DND-41 (cell line): ENCODE measurements at places on chromosomes 2 and 18.

- DNase-seq = no peak
Measured at GRCh38 chr2:138432971-138433370, 68.6 kb upstream of the SPOPL start.

GRCh38 chr2:85719609-85720240 is 25.6 kb downstream of the GNLY start:
- DNase-seq = no peak

- DNase-seq = no peak
Measured at GRCh38 chr2:86789687-86790133, 1.0 kb downstream of the CD8A start.

- DNase-seq = no peak
Measured at GRCh38 chr2:148899638-148900318, 24.8 kb downstream of the KIF5C start.

DNA sequence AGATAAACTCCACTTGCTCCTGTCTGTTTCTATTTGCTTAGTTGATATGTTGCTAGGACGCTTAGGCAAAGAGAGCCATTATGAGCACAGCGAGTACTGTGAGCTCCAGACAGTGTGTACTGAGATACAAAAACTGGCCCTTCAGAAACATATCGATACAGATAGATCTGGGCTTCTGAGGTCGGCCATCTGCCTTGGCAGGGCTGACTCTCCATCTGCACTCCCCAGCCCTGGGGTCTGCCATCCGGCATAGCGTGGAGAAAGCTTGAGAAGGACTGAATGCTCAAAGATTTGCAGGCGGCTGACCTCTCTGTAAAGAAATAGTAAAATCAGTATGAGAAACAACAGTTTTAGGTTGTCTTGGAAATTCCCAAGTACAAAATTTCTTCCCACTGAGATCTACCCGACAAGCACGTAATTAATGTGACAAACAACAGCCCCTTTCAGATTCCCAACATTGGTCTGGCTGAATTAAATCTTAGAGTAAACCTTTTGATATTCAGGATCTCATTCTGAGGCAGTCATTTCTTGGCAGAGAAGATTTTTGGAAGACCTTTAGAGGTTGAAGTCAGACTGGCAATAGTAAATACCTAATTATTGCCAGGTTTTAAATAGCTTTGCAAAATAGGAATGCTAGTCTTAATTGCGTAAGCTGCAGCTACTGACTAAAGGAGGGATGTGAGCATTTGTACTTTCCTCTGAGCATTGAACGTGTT is 127.4 kb downstream of the CHST9 start:
- DNase-seq = no peak

DNA sequence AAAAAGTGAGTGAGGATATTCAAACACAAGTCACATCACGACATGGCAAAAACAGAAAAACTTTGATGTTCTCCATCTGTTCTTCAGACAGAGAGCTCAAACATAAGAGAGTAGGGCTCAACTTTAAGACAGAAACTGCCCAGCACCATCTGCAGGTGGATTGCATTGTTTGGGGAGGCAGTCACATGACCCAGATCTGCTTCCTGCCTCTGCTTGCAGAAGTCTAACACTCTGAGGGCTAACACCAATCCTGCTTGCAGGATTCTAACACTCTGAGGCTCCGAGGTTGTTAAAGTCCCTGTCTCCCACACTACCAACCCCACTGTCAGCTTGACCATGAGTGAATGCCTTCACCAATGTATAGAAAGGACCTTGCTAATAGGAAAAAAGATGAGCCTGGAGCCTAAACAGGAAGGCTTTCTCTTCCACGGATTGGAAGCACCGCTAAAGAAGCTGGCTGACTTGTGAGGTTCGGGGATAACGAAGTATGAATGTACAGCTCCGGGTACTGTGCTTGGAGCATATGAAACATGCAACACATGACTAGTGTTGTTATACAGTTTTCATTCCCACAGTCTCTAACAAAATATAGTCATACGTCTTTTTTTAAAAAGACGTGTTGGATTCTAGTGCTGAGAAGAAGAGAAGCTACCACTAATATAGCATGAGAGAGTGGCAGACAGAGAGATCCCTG is 176.6 kb upstream of the CREB1 start:
- DNase-seq = peak; percentile 11

- no peak for DNase-seq
Measured at GRCh38 chr2:76870581-76870980, 651.6 kb downstream of the LRRTM4 start.

DNA sequence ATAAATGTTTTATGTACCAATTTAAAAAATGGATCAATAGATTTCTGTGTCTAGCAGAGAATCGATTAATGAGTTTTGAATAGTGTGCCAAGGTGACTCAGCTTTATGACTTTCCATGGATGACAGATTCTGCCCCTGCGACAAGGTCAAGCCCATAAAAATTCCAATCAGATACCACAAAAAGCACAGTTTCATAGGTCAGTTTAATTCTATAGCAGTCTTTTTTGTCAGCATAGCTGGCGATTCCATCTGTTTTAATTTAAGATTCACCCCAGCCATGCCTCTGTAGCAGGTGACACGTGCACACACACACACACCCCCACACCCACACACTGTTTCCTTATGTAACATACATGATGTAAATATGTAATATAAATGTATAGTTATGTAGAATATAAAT is 28.9 kb downstream of the RAB31 start:
- no peak for DNase-seq

DNA sequence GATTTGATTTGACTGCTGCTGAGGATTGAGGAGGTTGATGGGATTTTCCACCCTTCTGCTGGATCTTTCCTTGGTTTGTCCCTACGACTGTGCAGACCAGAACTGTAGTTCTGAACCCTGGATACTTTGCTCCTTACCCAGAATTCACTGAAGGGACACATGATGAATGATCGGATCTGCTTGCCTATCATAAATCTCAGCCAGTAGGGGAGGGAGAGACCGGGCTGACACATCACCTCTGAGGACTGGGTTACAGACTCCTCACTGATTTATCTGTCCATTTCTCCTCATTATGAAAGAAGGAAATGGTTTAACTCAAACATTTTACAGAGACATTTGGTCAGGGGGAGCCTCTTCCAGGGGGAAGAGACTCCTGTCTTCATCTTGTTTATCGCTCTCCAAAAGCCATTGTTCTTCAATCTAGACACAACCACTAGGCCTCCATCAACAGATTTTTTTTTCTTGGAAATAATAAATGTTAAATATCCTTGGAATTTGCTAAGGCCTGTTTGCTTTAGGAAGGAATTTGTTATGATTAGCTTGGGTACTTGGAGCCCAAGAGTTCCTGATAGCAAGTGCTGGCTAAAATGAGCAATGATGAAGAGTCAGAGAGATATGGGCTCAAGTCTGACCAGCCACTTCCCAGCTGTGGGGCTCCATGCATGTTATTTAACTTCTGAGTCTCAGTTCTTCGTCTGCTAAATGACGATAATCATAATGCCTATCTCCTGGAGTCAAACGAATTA is 925.5 kb downstream of the SLC4A3 start:
- no peak for DNase-seq

DNA sequence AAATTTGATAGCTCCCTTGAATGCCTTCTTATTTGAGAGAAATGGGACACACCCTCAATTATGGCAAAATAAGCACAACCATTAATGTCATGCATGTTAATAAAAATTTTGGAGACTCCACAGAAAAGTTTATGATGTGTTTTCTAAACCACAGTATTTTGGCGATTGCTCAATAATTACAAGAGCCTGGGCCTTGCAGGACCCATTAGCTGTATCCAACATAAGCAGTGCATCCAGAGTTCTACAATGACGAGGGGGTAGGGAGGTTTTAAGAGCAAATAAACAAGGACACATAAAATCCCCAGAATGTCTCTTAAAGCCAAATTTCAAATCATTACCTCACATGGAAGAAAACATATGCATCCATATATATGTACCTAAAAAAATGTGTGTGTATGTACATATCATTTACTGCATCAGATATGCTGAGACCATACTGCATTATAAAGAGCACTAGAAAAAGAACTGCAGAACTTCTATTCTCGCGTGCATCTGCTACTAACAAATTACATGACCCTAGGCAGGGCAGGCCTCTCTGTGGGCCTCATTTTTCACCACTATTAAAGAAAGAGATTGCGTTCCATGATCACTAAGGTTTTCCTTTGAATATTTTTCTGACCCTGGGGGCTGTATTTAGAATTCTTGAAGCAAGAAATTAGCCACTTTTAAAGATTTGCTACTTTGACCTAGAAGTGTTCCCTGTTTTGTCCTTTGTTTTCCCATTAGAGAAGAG is 38.0 kb downstream of the CMPK2 start:
- no peak for DNase-seq

- DNase-seq = no peak
Measured at GRCh38 chr2:33209976-33210375, 263.2 kb downstream of the LTBP1 start.

GRCh38 chr18:55102501-55102900 is 143.2 kb upstream of the CCDC68 start:
- no peak for DNase-seq

GRCh38 chr2:8268172-8268783 is 413.6 kb upstream of the ID2 start:
- no peak for DNase-seq

- no peak for DNase-seq
Measured at GRCh38 chr2:215749092-215749957, 264.0 kb downstream of the MREG start.

- DNase-seq = no peak
Measured at GRCh38 chr2:216845426-216845825, 14.4 kb downstream of the TNP1 start.

DNA sequence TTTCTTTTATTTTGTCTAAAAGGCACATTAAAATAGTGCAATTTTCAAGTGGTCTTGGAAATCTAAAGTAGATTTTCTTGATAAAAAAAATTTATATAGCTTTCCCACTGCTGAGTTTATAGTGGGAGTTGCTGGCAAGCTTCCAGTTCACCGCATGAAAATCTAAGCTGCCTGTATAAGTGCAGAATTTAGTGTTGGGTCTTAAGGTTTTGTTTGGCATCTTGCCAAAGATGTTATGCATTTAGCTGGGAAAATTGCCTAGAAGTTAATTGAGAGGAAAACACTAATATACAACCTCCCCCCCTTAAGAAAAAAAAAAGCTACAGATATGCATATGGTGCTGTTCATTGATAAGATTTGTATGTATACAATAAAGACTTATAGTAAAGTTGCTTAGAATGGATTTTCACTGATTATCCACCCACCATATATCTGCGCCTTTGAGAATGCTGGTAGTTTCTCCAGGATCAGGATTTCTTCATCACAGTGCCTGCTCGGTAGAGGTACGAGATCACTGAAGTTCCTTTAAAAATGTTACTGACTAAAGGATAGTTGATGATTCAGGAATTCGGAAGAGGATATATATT is 803.2 kb upstream of the POU3F3 start:
- DNase-seq = no peak

- DNase-seq = peak; percentile 36
Measured at GRCh38 chr2:48448274-48449061, 81.5 kb upstream of the STON1 start.

DNA sequence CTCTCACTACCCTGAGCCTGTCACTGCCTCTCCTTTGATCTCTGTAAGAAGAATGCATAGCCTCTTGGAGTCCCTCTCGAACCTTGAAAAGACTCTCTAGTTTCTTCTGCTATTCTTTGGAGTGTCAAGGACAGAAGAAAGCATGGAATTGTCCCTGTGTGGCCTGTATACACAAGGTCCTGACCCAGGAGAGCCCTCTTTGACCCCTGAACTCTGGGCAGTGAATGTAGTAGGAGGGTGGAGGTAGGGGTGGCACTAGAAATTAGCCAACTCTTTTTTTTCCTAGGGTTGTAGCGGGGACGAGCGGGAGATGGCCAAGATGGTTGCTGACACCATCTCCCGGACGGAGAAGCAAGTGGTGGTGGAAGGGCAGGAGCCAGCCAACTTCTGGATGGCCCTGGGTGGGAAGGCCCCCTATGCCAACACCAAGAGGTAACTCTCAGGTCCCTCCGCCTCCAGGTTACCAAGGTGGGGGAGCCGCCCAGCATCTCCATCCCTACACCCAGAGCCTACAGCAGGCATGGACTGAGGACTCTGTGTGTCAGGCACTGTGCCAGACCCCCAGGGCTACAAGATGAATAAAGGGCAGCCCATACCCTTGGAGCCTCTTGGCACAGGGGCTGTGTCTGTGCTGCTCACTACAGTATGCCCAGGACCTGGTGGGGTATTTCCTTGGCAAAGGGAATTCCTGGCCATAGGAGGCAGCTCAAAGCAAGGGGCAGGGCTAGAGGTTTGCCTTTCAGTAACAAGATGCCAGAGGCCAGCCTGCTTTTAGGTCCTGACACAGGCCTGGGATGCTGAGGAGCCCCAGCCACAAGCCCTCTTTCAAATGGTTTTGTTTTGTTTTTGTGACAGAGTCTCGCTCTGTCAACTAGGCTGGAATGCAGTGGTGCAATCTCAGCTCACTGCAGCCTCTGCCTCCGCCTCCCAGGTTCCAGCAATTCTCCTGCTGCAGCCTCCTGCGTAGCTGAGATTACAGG is 16.4 kb downstream of the VIL1 start:
- DNase-seq = no peak

- no peak for DNase-seq
Measured at GRCh38 chr2:133484106-133484505, 84.2 kb downstream of the NCKAP5 start.

DNA sequence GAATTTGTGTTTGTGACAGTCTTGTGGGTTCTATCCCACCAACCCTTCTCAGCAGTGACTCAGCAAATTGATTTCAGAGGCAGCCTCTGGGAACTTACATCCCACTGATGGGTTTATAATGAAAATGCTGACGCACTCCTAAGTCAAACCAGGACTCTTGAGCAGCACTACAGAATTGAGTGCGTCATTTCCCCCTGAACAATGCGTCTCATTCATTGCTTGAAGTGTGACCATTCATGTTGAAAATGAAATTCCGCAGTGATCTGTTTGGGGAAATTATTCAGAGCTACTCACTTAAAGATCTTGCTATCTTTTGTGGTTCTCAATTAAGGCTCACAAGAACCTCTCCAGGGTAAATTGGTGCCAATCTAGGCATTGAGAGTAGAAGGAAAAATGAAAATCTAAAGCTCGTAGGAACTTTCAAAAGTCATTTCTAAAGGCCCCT is 417.7 kb upstream of the SLC14A2 start:
- DNase-seq = no peak

GRCh38 chr18:63162271-63163014 is 157.1 kb downstream of the BCL2 start:
- DNase-seq = no peak

- DNase-seq = no peak
Measured at GRCh38 chr2:197284956-197285355, 25.6 kb downstream of the ANKRD44 start.

GRCh38 chr2:39524756-39525635 is 87.9 kb upstream of the MAP4K3 start:
- DNase-seq = no peak

- DNase-seq = no peak
Measured at GRCh38 chr18:7848054-7848412, 280.9 kb downstream of the PTPRM start.

GRCh38 chr2:47065771-47066380 is 89.2 kb downstream of the STPG4 start:
- no peak for DNase-seq

GRCh38 chr2:71042287-71042686 is 26.2 kb upstream of the NAGK start:
- no peak for DNase-seq

DNA sequence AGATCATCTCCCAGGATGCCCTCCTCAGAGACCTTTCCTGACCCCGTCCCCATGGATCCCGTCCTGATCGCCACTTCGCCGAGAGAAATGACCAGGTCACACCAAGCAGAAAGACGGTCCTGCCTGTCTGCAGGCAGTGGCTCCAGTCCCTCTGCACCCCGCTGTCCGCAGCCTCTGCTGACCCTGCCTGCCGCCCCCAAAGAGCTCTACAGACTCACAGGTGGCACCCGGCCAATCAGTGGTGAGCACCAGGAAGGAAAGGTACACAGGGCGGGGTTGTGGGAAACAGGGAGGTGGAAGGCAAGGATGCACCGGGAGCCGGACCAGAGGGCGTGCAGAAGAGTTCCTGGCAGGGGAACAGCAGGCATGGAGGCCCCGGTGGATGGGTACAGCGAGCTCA is 94.8 kb downstream of the NDUFA10 start:
- DNase-seq = no peak
